ENCODE measurements at places on chromosomes 2 and 18. TPM values are rescaled to one million over a fixed set of nuclear protein-coding genes. Genes with fewer than 3 reads are reported as not detected.

DCC gene
- total RNA-seq, result not detected

UGT1A10 gene
- total RNA-seq, result not detected

MBOAT2 gene
- 28.3 TPM for total RNA-seq

- DNase-seq, result no peak
- no peak overlapping the region for H3K4me3 ChIP-seq
- no peaks in the 10 kb centered on the region for H3K27me3 ChIP-seq
- H3K27ac ChIP-seq, result no peak overlapping the region
- H3K36me3 ChIP-seq, result no peaks in the 10 kb centered on the region
- no peaks in the 10 kb centered on the region for H3K4me1 ChIP-seq
Observed at GRCh38 chr2:202102425-202103000, 29.5 kb downstream of the KIAA2012 start.

DNA sequence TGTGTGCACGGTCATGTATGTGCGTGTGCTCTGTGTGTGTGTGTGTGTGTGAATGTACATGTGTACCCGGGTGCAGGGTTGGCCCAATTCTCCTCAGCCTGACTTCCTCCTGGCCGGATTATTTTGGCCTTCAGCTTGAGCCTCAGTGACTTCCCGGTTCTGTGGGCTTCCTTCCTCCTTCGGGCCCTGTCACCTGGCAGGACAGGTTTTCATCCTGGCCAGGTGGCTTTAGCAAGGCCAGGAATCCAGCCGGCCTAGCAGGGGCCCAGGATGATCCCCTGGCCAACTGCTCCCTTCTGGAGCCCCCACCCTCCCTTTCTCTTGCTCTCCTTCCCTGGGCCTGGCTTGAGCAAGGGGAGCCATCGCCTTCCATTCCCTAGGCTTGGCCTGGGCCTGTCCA lies 140.5 kb downstream of the INHBB start:
- no peaks in the 10 kb centered on the region for H3K4me1 ChIP-seq
- DNase-seq, result no peak
- H3K4me3 ChIP-seq, result no peak overlapping the region

GRCh38 chr2:62472312-62472711 lies 33.7 kb downstream of the TMEM17 start:
- no peaks in the 10 kb centered on the region for H3K36me3 ChIP-seq
- peaks cover 77% of the 10 kb centered on the region for H3K4me1 ChIP-seq
- DNase-seq, result no peak
- H3K4me3 ChIP-seq, result no peak overlapping the region
- H3K27ac ChIP-seq, result peak overlapping the region; percentile 53

DNA sequence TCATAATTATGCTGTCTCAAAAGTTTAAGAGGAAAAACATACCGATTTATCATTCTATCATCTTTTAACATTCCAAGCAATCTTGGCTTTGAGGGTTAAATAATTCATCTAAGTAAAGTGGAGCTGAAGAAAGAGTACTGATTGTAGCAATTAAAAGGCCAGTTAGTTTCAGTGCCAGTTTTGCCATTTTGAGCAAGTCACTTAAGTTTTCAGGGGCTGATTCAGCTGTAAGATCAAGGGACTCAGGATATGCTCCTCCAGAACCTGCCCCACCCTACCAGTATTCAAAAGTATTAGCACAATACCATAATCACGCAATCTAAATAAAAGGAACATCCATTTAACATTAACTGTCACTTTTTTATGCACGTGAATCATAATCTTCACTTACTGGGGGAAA lies 1.9 kb downstream of the SS18 start:
- no peak for DNase-seq
- no peak overlapping the region for H3K4me3 ChIP-seq
- no peaks in the 10 kb centered on the region for H3K27me3 ChIP-seq
- H3K4me1 ChIP-seq, result peaks cover 14% of the 10 kb centered on the region
- no peak overlapping the region for H3K27ac ChIP-seq
- peaks cover 6% of the 10 kb centered on the region for H3K36me3 ChIP-seq

DNA sequence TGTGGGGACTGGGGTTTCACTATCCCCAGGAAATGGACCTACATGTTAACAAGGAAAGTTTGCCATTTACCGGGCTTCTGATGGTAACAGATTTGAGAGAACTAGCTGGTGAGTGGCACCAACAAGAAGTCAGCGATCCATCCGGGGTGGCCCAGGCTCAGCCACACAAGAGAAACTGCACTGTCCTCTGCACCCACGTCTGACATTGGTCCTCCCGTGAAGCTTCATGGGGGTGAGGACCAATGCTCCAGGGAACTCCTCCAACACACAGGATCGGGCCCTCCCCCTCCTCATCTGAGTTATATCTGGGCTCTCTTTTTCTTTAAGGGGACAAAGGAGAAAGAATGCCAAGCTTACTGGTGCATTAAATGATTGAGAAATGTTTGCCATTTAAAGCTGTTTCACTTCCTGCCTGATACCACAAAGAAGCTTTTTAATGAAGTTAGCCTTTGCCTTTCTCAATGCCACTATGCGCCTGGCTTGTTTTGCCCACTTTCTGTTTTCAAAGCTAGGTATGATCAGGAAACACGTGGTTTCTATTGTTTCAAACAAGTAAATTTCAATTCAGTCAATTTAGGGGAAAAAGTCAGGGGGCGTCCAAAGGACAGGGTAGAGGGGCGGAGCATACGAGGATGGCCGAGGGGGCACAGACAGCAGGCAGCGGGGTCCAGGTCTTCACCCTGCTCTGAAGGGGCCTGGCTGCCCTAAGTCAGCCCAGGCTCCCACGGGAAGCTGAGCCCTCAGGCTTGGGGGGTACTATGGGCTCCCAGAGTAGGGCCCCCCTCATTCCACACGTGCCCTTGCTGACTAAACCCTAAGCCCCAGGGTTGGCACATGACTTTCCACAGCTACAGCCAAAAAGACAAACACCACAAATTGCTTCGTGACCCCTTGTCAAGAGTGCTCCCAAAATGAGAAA lies 204.0 kb upstream of the ID2 start:
- peak overlapping the region; percentile 44 for H3K27ac ChIP-seq
- H3K4me1 ChIP-seq, result peaks cover 25% of the 10 kb centered on the region
- H3K4me3 ChIP-seq, result no peak overlapping the region

- no peak overlapping the region for H3K27ac ChIP-seq
- no peak overlapping the region for H3K4me3 ChIP-seq
- H3K4me1 ChIP-seq, result no peaks in the 10 kb centered on the region
- DNase-seq, result no peak
Observed at GRCh38 chr2:112876971-112877361, 34.0 kb upstream of the IL37 start.

DNA sequence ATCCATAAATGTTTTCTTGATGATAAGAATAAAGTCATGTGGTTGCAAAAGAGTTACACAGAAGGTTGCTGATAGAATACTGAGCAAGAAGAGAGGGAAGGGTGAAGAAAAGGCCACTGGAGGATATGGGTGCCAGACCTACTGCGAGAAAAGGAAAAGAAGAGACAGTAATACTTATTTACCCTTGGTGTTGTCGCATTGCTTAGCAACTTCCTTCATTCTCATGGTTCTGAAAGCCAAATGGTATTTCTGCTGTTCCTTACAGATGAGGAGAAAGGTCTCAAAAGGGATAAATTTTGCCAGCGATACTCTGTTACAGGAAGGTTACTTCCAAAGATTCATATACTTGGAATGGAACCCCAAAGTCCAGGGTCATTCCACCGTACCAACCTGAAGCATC lies 62.5 kb downstream of the LHCGR start:
- no peak overlapping the region for H3K4me3 ChIP-seq
- H3K27ac ChIP-seq, result no peak overlapping the region
- H3K27me3 ChIP-seq, result no peaks in the 10 kb centered on the region
- H3K36me3 ChIP-seq, result no peaks in the 10 kb centered on the region
- no peak for DNase-seq

DNA sequence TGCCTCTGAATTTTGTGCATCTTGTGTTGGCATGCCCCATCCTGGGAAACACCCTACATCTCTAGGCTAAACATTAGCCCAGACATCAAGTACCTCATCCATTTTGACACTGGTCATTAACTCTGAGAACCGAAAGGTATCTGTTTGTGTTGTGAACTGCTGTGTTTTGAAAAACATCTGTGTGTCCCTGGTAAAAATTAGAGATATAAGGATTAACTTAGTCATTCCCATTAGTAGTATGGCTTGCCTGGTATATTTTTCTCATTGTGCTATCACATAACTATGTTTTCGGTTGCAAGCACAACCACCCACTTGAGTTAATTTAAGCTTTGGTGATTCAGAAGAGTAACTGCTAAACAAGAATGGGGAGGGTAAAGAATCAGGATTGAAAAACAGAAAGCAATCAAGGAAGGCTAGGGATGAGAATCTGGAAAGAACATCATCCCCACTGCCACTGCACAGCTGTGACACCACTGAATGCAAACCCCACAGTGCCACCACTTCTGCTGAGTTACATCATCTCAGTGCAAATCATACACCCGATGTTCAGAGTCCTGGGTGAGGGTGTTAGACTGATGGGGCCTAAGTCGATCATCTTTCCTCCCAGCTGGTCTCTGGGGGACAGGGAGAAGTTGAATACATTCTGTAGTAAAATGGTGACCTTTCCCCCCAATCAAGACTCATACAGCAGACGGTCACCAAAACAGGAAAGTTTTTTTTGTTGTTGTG lies 234.0 kb downstream of the EPHA4 start:
- H3K27me3 ChIP-seq, result no peaks in the 10 kb centered on the region
- H3K4me3 ChIP-seq, result no peak overlapping the region
- H3K36me3 ChIP-seq, result no peaks in the 10 kb centered on the region
- no peaks in the 10 kb centered on the region for H3K4me1 ChIP-seq
- DNase-seq, result no peak

DNA sequence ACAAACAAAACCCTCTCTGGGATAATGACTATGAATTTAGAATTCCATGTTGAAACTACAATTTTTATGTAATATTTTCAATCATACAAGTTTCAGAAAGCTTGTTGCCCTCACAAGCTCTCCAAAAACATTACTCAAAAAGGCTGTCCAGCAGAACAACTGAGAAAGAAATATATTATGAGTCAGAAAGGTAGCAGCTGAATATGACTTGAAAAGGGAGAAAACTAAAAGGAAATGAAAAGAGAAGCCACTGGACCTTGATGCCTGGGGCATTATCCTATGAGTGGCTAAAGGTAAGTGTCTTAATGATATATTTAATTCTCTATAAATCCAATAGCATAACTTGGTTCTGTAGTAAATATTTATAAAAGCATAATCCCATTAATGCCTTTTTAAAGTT lies 61.8 kb downstream of the NXPH2 start:
- no peak overlapping the region for H3K27ac ChIP-seq
- DNase-seq, result no peak
- no peaks in the 10 kb centered on the region for H3K27me3 ChIP-seq
- no peaks in the 10 kb centered on the region for H3K36me3 ChIP-seq

DNA sequence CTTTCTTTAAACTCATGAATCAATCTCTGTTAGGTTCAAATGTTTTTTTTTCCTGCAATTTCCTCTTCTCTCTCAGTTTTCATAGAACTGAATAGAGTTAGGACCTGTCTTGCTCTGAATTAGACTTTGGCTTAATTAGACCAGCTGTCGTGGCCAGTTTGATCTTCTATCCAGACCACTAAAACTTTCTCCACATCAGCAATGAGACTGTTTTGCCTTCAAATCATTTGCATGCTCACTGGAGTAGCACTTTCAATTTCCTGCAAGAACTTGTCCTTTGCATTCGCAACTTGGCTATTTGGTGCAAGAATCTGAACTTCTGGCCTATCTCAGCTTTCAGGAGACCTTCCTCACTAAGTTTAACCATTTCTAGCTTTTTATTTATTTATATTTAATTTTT lies 2002.2 kb upstream of the PIK3C3 start:
- H3K27ac ChIP-seq, result no peak overlapping the region
- H3K36me3 ChIP-seq, result no peaks in the 10 kb centered on the region
- H3K27me3 ChIP-seq, result no peaks in the 10 kb centered on the region
- no peaks in the 10 kb centered on the region for H3K4me1 ChIP-seq
- DNase-seq, result no peak
- H3K4me3 ChIP-seq, result no peak overlapping the region

GRCh38 chr2:135985826-135986393 lies 484 bp upstream of the DARS1 start:
- peak overlapping the region; percentile 84 for H3K27ac ChIP-seq
- H3K4me3 ChIP-seq, result peak overlapping the region; percentile 77
- no peaks in the 10 kb centered on the region for H3K36me3 ChIP-seq
- H3K4me1 ChIP-seq, result peaks cover 6% of the 10 kb centered on the region

- no peak for DNase-seq
- H3K4me1 ChIP-seq, result no peaks in the 10 kb centered on the region
- H3K36me3 ChIP-seq, result no peaks in the 10 kb centered on the region
- H3K4me3 ChIP-seq, result no peak overlapping the region
- H3K27ac ChIP-seq, result no peak overlapping the region
- H3K27me3 ChIP-seq, result no peaks in the 10 kb centered on the region
Observed at GRCh38 chr18:10047237-10047636, 133.4 kb downstream of the VAPA start.

GRCh38 chr2:66170744-66171330 lies 264.1 kb upstream of the MEIS1 start:
- H3K4me3 ChIP-seq, result no peak overlapping the region
- DNase-seq, result no peak
- no peak overlapping the region for H3K27ac ChIP-seq

DNA sequence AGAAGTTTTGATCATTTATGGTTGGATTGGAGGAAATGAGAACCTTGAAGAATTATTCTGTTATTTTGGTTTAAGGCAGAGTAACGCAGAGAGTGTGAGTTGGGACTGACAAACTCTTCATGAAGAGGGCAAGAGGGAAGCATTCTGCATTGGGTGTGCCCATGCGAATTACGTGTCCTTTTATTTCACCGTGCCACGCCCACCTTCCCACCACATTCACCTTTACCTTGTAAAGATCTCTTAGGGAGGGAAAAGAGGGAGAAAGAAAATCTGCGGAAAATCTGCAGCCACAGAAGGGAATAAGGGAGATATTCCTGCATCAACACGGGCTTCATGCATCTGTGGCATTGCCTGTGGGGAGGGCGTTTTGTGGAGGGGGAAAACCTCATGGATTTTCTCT lies 31.8 kb downstream of the SLC9A4 start:
- no peak overlapping the region for H3K4me3 ChIP-seq
- H3K36me3 ChIP-seq, result no peaks in the 10 kb centered on the region

GRCh38 chr2:138485019-138485418 lies 16.6 kb upstream of the SPOPL start:
- H3K36me3 ChIP-seq, result no peaks in the 10 kb centered on the region
- no peak overlapping the region for H3K4me3 ChIP-seq
- H3K27me3 ChIP-seq, result no peaks in the 10 kb centered on the region
- no peak overlapping the region for H3K27ac ChIP-seq

GRCh38 chr18:44652722-44653121 lies 28.0 kb upstream of the SETBP1 start:
- peaks cover 25% of the 10 kb centered on the region for H3K4me1 ChIP-seq
- no peak for DNase-seq
- H3K36me3 ChIP-seq, result no peaks in the 10 kb centered on the region
- H3K27me3 ChIP-seq, result no peaks in the 10 kb centered on the region
- no peak overlapping the region for H3K27ac ChIP-seq
- no peak overlapping the region for H3K4me3 ChIP-seq

Measured in thyroid gland (tissue), 4 donors.